ENCODE measurements at places on chromosomes 13 and 19. TPM values are rescaled to one million over a fixed set of nuclear protein-coding genes. Genes with fewer than 3 reads are reported as not detected.

Gene MADCAM1
- 0.27 TPM for total RNA-seq

Gene ARL11
- total RNA-seq, result 0.80 TPM

Gene SHKBP1
- 102 TPM for total RNA-seq

Gene PSG2
- not detected for total RNA-seq

Gene KLF1
- total RNA-seq, result 0.80 TPM

DNA sequence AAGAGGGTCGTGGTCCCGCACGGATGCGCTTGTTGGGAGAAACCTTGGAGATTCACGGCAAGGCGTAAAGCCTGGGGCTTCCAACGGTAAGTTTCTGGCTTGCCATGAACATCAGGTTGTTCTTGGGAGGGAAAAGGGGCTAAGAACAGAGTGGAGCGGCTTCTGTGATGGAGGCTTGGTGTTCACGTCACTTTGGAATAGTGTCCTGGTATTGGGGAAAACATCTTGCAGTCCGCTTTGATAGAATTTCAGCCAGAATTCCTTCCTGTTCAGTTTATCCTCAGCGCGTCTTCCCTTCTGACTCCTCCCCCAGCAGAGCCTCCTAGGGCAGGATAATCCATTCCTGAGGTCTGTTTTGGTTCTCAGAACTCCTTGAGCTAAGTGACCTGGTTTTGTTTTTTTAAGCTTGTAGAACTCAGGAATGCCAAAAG is 2.0 kb downstream of the KCTD15 start:
- no peak for DNase-seq

DNA sequence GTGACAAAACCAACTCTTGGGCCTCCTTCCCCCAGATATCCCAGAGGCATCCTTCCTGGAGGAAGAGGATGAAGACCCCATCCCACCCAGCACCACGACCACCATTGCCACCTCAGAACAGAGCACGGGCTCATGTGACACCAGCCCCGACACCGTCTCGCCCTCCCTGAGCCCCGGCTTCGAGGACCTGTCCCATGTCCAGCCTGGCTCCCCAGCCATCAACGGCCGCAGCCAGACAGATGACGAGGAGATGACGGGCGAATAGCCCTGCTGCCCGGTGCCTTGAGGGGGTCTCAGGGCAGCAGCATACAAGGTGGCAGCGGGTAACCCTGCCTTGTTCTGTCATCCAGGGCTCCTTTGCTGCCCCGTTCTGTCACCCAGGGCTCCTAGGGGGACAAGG is 3.3 kb upstream of the UBA52 start:
- no peak for DNase-seq

DNA sequence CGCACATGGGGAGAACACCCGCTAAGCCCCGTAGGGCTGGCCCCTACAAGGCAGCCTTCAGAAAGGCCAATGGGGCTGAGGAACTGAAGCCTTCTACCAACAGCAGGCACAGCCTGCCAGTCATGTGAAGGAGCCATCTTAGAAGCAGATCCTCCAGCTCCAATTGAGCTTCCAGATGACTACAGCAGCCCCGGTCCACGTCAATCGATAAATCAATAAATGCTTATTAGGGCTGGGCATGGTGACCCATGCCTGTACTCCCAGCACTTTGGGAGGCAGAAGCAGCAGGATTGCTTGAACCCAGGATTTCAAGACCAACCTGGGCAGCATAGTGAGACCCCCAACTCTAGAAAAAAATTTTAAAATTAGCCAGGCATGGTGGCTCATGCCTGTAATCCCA is 23.0 kb downstream of the TEX101 start:
- no peak for DNase-seq

- DNase-seq, result no peak
These were observed 10.1 kb downstream of the NLRP12 start for GRCh38 chr19:53813996-53814395.

DNA sequence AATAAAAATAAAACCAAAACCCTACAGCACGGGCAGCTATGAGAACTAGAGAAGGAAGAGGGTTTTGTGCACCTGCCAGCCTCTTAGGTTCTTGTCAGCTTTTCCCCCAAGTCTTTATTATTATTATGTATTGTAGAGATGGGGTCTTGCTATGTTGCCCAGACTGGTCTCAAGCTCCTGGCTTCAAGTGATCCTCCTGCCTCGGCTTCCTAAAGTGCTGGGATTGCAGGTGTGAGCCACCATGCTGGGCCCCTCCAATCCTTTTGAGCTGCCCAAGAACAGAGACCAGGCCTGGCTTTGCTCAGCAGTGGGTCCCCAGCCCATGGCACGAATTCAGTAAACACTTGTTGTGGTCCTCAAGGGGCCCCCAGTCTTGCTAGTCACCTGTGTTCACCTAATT is 1.5 kb upstream of the NDUFS7 start:
- no peak for DNase-seq

DNA sequence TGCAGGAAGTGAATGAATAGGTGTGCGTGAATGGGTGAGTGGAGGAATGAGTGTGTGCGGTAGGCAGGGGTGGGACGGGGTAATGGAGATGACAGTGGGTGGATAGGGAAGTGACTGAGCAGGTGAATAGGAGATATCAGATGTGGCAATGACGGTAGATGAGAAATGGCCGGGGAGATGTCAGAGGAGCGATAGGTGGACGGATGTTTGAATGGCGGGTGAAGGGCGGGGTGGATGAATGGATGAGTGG is 1.5 kb downstream of the TTC9B start:
- DNase-seq, result no peak

GRCh38 chr19:16470911-16471811 is 609 bp downstream of the EPS15L1 start:
- DNase-seq, result peak; percentile 22

GRCh38 chr19:42333975-42334696 is 8.7 kb downstream of the MEGF8 start:
- no peak for DNase-seq

DNA sequence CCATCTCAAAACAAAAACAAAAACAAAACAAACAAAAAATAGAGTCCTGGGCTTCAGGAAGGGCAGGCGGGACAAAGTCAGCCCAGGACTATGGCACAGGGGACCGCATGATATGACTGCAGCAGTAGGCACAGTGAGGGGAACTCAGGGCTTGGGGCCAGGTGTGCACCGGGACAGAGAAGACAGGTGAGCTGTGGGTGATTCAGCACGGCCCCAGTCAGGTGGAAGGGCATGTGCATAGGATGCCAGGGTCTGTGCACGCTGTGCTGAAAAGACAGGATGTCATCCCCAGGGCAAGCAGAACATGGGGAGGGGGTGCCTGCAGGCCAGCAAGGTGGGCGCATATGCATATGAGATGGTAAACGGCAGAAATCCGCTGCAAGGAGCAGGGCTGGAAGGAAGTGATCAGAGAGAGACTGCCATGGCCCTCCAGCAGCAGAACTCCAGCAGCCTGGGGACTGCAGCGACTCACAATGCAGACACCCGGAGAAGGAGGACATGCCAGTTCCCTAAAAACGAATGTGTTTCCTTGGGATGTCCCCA is 15.0 kb downstream of the EPS15L1 start:
- no peak for DNase-seq

GRCh38 chr13:25453850-25454365 is 82.1 kb downstream of the ATP8A2 start:
- DNase-seq, result no peak
